ENCODE measurements at places on chromosomes 2 and 18.

- DNase-seq, result no peak
Measured at GRCh38 chr2:118764855-118765254, 82.6 kb downstream of the EN1 start.

DNA sequence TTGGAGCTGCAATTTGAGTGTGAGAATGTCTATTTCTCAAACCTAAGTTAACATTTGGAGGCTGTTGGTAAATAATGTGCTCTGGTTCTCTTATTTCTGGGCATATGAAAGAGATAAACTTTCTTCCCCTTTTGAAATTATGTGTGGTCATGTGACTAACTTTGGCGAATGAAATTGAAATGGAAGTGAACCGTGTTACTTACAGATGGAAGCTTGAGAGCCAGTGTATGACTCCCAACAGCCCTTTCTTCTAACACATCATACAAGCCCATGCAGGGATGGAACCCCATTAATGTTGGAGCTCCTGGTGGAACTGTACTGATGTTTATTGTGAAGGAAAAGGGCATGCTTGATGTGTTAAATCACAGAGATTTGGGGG, 725.8 kb downstream of the TSN start:
- no peak for DNase-seq

- DNase-seq, result no peak
Measured at GRCh38 chr2:176202491-176202890, 14.0 kb downstream of the HOXD1 start.

- DNase-seq, result no peak
Measured at GRCh38 chr18:62586151-62586774, 63.4 kb downstream of the ZCCHC2 start.

- no peak for DNase-seq
Measured at GRCh38 chr18:27685807-27686412, 491.0 kb downstream of the CDH2 start.

GRCh38 chr2:105381101-105381668, 17.7 kb downstream of the FHL2 start:
- no peak for DNase-seq

All from AG04449 (cell line).